ENCODE measurements at places on chromosomes 11 and 22.

GRCh38 chr22:46983046-46983445 lies 220.6 kb downstream of the TBC1D22A start:
- DNase-seq, result no peak

DNA sequence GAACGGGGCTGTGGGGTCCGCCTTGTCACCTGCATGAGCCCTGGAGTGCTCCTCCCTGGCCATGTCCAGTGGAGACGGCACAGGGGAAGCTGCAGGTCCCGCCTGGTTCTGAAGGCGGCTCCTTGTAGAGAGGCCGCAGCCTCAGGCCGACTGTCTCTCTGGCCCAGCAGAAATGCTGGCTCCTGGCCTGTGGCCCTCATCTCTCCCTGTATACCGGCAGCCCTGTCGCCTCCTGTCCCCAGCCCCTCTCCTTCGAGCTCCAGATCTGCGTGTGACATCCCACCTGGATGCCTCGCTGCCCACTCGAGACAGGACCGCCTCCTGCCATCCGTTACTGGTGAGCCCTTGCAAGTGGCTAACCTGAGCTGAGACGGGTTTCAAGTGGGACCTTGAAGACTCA lies 73.6 kb downstream of the PHF21B start:
- no peak for DNase-seq

- DNase-seq, result no peak
Observed at GRCh38 chr11:64754124-64754918, 5.5 kb downstream of the PYGM start.

DNA sequence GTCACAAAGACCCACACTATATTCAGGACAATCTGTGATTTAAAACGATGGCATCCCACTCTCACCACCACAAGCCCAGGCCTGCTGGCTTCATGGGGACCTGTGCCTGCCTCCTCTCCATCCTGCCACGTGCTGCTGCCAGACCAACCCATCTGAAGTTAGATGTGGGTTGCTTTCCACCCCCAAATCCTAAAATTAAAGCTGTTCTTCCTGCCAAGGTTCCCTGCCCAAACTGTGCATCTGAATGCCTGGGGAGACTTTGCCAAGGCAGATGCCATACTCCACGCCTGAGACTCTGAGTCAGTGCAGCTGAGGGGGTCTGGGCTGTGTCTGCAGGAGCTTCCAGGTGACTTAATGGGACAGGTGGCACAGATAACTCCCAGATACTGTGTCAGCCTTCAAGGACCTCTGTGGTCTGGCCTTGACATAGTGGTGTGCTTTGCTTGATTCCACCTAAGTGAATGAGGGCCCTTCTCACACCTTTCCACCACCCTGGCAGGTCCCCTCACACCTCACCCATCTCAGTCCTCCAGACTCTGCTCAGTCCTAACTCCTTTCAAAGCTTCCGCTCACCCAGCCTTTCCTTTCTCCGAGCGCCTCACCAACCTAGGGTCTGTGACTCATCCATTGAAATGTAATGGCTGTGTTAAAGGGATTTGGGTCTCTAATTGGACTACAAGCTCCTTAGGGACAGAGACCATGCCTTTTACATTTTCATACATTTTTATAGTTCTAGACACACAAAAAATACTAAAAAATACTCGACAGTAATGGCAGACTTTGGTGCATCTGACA lies 18.6 kb downstream of the ADAMTS8 start:
- DNase-seq, result no peak

- no peak for DNase-seq
Observed at GRCh38 chr11:19027829-19028595, 32.5 kb downstream of the MRGPRX2 start.
